Amniotic epithelial cell (primary cell): ENCODE measurements at places on chromosomes 1 and 21.

- no peak for DNase-seq
Measured at GRCh38 chr1:196415978-196416377, 192.3 kb downstream of the KCNT2 start.

DNA sequence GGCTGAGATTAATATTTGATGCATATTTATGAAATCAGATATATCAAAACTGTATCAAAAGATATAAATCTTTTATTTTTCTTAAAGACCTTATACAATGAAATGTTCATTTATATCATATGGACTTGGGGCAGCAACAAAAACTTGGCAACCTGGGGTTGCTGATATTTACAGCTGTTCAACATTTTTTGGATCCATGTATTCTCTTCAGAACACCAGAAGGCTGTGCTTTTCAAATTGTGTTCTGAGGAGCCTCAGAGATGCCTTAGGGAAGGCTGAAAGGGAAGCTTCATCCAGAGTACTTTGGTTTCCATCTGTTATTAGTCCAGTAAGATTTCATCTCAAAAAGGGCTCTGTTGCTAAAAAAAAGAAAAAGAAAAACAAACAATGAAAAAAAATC lies 94.8 kb downstream of the DISC1 start:
- DNase-seq: no peak

GRCh38 chr1:243726806-243727502 lies 123.1 kb downstream of the AKT3 start:
- DNase-seq: no peak

DNA sequence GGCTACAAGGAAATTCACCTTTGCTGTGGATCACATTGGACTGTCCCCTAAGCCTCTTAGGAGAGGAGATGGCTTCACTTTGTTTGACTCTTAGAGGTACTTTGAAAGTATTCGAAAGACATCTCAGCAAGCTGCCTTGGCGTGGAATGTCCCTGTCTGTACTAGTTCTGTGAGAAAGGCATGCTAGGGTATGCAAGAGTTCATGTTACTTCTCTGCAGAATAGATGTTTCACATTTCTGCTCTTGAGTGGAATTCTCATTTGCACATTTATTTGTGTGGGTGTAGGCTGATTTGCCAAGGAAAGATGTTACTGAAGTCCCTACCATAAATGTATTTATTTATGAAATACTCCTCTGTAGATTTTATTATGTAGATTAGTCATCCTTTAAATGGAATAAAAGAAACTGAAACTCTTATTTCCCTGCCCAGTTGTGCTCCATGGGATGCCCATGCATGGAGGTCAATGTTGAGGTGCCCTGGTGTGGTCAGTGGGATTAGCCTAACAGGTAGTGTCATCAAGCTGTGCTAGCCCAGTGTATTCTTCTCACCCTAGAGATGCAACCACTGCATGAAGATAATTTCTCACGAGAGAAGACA lies 13.8 kb downstream of the MIA3 start:
- no peak for DNase-seq

GRCh38 chr1:11753555-11754208 lies 8.3 kb upstream of the C1orf167 start:
- DNase-seq: peak; percentile 64

DNA sequence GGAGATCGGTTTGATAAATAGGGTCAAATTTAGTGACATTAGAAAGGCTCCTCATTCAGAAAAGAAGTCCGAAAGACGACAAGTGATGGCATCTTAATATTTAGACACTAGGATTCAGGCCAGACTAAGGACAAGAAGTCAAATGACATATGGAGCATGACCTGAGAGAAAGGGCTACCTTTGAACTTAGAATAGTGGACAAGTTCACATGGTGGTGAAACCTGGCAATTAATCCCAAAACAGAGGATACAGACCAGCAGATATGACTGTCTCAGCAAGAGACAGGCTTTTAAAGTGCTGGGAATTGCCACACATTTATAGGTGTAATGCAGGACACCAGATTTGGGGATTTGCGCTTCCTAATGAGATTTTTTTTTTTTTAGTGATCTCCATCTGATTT lies 145.2 kb downstream of the ZP4 start:
- no peak for DNase-seq

DNA sequence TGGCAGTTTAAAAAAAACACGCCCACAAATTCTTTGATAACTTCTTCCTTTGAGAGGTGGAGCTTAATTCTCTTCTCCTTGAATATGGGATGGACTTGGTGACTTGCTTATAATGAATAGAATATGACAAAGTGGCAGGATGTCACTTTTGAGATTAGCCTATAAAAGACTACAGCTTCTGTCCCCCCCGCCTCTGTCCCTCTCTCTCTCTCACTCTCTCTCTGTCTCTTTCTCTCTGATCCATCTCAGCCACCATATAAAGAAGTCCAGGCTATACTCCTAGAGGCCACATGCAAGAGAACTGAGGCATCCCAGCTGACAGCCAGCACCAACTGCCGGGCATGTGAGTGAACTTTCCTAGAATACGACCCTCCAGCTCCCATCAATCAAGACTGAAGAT lies 7.7 kb upstream of the DMBX1 start:
- no peak for DNase-seq

- DNase-seq: peak; percentile 89
Measured at GRCh38 chr1:53220171-53220961, at the start of gene CZIB. Gene CZIB (minus strand): TSS chr1:53220634. CDS start chr1:53220575, 59 bp downstream.

GRCh38 chr1:151867765-151868411 lies 14.4 kb upstream of the THEM5 start:
- peak; percentile 82 for DNase-seq

DNA sequence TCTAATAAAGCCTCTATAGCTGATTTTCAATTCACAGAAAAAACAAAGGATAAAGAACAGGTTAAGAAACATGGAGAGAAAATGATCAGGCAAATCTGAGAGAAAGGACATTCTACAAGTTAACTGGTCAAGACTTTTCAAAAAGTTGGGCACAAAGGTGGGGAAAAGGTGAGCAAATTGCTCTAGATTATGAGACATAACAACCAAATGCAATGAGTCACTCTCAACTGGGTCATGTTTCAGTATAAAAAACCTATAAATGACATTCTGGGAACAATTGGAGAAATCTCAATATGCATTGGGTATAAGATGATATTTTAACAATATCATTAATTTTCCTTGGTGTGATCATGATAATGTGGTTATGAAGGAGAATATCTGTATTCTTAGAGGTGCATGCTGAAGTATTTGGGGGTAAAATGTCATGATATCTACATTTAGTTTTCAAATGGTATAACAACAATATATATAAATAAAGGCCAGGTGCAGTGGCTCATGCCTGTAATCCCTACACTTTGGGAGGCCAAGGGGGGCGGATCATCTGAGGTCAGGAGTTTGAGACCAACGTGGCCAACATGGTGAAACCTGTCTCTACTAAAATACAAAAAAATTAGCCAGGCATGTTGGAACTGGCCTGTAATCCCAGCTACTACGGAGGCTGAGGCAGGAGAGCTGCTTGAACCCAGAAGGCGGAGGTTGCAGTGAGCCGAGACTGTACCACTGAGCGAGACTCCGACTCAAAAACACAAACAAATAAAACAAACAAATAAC lies 27.0 kb downstream of the ANKRD13C start:
- DNase-seq: no peak

DNA sequence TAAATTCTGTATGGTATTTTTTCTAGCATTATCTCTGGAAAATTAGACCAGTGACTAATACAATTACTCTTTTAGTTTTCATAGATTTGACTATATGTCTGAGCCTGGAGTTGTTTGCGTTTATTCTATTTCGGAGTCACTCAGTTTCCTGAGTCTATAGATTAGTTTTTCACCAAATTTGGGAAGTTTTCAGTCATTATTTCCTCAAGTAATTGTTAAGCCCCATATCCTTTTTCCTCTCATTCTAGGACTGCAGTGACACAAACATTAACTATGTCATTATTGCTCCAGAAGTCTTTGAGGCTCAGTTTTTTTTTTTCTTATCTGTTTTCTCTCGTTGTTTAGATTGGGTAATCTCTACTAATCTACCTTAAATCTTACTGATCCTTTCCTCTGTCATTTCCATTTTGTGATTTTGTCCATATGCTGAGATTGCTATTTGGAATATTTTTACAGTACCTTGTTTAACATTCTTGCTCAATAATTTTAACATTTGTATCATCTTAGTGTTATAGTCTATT lies 886.2 kb downstream of the LTN1 start:
- peak; percentile 52 for DNase-seq

DNA sequence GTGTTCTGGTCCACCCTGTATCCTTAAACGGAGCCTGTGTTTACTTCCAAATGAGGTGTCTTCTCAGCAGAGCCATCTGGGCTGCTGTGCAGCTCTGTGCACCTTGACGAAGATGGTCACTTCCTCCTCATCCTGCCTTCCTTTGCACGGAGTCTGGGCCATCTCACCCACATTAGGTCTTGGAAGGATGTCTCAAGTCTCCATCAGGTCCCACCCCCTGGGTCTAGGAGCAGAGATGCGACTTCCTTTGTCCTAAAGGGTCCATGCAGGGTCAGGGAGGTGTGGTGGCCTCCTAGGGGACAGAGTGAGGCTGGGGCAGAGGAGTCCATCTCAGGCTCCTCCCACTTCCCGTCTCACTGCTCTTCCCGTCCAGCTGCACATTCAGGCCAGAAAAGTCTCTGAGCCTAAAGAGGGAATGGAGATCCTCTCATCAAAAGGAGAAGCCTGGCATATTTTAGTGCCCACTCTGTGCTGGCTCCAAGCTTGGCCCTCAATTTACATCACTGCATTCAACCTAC lies 209.2 kb downstream of the MATN1 start:
- DNase-seq: no peak

DNA sequence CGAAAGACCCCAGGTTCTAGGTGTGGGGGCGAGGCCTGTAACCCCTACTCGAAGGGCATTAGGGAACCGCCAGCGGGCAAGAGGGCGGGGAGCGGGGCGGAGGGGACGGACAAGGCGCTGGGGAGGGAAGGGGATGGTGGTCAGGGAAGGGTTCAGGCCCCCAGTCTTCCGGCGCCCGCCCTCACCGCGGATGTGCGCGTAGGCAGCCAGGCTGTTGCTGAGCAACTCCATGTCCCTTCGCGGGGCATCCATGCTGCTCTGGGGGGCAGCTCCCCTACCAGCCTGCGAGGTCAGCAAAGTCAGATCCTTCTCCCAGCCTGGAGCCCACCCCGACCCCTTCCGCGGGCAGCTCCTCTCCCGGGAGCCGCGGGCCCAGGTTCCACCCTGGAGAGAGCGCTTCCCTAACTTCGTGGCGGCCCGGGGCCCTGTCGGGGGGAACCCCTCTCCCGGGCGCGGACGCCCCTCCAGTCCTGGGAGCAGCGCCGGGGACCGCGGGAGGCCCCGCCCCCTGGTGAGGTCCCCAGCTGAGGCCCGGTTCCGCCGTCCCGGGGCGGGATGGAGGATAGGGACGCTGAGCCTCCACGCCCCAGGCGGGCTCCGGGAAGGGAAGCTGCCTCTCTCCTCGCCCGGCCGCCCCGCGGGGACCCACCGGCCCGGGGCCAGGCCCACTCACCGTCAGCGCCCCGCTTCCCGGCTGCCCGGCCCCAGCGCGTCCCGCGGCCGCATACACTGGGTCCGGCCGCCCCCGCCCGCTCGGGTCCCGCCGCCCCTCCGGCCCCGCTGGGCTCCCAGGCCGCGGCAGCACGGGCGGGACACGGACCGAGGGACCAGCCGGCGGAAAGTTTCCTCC lies 434 bp downstream of the EVA1B start:
- DNase-seq: peak; percentile 66

DNA sequence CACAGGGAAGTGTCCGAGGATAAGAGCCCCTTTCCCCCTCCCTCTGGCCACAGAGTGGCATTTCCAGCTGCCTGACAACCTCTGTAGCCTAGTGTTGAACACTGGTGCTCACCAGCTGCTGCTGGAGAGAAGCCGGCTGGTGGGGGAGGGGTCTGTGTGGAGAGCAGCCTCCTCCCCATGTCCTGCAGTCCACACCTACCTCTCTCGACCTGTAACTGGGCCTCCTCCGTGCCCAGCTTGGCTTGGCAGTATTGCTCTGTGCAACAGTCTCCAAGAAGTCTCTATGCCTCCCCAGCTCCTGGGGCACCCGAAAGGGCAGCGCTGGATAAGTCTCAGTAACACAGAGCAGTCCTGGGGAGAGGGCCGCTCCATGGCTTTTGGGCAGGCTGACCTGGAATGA lies 17.0 kb downstream of the PAPPA2 start:
- no peak for DNase-seq

GRCh38 chr1:212504171-212504803 lies 71.6 kb downstream of the NENF start:
- no peak for DNase-seq

DNA sequence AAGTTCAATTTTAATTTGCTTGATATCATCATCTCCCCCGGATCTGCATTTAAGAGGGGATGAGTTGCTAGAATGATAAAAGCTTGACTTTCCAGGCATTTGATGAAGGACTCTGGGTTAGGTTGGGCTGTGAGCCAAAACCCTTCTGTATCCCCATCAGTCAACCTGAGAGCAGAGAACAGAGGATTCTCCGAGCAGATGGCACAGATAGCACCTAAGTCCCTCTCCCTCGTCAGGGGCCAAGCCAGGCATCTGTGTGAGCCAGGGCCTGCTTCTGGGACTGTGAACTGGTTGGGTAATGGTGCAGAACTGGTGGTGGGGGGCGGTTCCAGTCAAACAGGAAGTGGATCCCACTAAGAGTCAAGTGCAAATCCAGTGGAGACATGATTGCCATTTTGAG lies 205.8 kb downstream of the TNR start:
- no peak for DNase-seq

DNA sequence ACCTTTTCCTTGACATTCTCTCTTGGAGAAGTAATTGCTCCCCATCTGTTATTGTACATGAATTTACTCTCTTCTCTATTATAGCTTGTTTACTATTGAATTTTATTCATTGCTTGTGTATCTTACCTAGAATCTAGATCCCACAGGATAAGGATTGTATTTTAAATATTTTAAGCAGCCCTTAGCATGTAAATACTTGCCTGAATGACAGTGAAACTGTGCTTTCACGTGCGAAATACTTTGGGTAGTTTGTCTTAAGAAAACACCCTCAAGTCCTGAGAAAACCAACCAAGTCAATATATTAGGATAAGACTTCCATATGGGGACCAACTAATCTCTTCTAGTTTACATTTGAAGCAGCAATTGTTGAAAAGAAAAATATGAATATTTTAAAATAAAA lies 15.3 kb downstream of the ARPC5 start:
- DNase-seq: no peak

DNA sequence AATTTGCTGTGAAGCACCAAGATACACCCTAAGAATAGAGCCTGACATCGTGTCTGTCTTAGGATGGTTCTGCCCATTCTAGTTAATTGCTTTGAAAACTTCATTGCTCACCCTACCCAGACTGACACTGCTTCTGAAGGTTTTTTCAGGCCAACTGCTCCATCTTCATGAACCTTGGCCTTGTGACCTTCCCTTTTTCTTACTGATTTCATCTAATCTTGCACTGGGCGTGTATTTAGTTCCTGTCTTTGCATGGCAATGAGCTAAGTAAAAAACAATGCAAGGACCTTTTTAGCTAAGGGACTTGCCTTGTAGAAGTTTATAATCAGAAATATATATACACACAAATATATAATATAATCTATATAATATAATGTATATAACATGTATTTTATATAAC lies 108.0 kb downstream of the PBX1 start:
- no peak for DNase-seq

- DNase-seq: peak; percentile 42
Measured at GRCh38 chr1:52631759-52632331, 1.1 kb upstream of the SHISAL2A start.
